Activated gamma-delta T cell treated with anti-CD3 and anti-CD28 coated beads, Interleukin-2, amount 50 U/mL, for 16 hours (primary cell): ENCODE measurements at places on chromosomes 7 and 10.

DNA sequence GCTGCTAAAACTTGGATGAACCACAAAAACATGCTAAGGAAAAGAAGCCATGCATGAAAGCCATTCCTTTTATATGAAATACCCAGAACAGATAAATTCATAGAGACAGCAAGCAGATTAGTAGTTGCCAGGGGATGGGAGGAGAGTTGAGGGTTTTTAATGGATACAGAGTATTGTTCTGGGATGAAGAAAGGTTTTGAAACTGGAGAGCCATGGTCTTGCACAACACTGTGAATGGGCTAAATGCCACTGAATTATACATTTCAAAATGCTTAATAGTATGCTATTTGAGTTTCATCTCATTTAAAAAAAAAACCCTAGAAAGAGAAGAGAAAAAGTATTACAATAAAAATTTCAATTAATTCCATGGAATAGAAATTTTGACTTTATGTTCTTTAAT is 154.3 kb downstream of the GNAT3 start:
- DNase-seq, result no peak

- no peak for DNase-seq
These were observed 8.3 kb downstream of the SLC13A4 start for GRCh38 chr7:135719688-135720087.

DNA sequence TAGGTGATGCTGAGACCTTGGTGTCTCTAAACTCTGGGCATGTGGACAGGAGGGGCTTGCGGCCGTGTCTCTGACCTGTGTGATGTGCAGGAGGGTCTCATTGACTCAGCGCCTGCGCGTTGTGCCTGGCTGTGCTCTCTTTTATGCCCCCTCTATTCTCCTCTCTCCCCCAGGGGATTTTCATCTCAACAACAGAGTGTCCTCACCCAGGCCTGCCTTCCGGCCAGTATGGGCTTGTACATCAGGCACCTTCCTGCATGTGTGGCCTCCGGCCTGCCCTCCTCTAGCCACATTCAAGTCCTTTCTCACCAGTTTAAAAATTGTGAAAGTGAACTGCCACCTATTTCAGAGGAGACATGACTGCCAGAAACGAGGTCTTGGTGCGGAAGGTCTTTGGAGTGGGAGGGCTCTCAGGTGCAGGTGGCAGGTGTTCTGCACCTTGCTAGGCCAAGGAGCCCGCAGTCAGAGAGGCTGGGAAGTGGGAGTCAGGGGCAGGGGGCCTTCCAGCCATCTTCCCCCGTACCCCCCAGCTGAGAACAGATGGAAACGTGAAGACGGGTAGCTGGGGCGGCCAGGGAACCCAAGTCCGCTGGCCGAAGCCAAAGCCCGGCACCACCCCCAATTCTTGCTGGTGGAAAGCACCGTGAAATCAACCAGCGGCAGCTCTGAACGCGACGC is 531 bp upstream of the INTS15 start:
- DNase-seq, result no peak

GRCh38 chr10:65534771-65535170 is 1391.1 kb upstream of the LRRTM3 start:
- DNase-seq, result no peak

DNA sequence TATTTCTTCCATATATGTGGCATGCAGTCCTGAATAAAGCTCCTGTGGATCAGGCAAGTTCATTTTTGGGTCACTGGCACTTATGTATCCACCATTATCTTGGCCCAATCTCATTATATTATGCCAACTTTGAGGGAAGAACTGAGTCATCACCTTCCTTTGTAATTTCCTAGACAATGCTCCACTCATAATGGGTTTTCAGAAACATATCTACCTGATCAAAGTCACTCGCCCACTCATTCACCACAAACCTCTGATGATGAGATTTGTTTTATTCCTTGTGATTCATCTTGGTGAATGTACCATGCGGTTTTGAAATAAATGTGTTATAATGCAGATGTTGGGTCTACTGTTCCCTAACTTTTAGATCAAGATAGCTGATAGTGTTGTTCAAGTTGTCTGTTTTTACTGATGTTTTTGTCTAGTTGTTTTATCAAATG is 525.8 kb downstream of the KIF20B start:
- DNase-seq, result no peak

DNA sequence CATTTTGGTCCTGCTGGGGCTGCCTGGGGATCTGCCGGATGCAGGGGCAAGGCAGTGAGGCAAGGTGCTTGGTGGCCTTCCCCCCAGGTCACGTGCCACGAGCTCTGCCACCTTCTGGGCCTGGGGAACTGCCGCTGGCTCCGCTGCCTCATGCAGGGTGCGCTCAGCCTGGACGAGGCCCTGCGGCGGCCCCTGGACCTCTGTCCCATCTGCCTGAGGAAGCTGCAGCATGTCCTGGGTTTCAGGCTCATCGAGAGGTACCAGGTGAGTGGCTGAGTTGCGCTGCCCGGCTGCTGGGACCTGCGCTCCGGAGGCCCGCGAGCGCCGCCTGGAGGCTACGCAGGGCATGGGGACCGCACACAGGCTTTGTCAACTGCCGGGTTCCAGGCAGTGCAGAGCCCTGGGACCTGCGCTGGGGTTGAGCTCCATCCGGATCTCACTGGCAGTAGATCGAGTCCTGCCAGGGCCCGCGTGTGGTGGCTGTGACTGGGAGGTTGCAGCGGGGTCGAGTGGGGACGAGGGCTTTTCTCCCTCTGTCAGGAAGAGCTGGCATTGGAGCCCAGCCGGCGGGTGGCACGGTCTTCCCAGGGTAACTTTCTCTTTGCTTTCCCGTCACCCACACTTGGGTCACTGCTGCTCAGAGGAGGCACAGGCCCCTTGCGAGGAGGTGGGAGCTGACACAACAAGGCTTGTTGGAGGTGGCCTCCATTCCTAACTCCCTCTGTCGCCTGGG is 21.7 kb downstream of the AMZ1 start:
- peak; percentile 61 for DNase-seq

DNA sequence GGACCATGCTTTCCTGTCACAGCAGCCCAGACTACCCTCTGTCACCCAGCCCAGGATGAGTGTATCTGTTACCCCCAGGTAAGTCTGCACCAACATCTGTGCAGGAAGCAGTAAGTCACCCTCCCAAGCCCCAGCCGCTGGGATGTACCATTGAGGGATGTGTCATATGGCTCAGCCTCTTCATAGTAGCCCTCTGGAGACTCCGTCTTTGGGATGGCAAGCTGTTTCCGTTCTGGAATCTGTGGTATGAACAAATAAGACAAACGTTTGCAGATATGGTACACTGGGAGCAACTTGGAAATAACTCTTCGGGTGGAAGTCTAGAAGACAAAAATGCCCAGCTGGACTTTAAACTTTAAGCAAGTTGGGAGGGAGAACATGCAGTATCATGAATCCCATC is 81.3 kb downstream of the AFAP1L2 start:
- DNase-seq, result no peak

DNA sequence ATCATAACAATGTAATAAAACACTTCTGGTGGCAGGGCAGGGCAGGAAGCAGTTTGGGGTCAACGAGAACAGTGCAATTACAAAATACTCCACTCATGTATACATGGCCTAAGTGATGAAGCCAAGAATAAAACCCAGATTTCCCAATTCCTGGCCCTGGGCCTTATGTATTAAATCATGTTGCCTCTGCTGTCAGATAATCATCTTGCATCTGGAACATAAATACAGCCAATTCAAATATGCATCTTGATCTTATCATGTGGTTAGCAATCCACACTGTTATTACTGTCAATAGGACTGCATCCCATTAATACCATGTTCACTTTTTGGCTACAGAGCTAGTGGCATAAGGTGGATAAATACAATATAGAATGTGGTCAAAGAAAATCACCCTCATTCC is 186.5 kb upstream of the SLC25A13 start:
- no peak for DNase-seq

- no peak for DNase-seq
These were observed 59.0 kb downstream of the ADCYAP1R1 start for GRCh38 chr7:31111109-31111451.

DNA sequence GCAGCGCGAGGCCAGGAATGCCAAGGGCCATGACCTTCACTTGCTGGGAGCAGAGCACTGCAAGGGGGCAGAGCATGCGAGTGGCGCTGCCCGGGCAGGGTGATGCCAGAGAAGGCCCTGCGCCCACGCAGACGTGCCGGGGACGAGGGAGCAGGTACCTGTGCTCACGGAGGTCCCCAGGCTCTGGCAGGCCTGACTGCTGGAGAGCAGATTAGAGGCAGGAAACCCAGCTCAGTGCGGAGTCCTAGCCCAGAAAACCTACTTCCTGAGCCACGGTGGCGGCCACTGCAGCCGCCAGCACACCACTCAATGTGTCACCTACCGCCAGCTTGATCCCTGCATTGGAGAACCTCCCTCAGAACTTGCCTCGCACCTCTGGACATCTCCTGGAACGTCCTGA is 148.4 kb downstream of the MAD1L1 start:
- no peak for DNase-seq

- DNase-seq, result no peak
These were observed 646.8 kb upstream of the NRP1 start for GRCh38 chr10:33981301-33981700.

DNA sequence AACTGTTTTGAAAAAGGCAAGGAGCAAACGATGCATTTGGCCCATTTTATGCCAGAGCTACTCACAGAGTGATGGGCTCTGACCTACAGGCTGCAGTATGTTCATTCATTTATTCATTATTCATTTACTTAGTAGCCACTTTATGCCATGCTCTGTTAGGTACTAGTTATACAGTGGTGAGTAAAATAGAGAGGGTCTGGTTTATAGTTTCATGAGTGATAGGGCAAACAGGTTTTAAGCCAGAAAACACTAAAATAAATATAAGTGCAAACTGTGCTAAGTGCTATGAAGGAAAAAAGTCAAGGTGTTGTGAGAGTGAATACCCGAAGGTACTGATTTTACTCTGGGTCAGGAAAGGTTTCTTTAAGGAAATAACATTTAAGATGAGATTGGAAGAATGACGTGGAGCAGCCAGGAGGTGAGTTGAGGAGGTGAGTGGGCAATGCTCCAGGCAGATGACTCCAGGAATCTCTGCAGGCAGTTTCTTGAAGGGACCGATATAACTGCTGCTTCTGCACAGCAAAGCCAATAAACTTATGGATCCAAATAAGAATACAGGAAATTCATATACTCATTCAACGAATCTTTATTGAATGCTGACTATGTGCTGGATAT is 56.9 kb upstream of the FAM133B start:
- no peak for DNase-seq

- DNase-seq, result no peak
These were observed 144.9 kb downstream of the ELAPOR2 start for GRCh38 chr7:86914551-86914950.

GRCh38 chr7:68800316-68800715 is 798.0 kb upstream of the AUTS2 start:
- no peak for DNase-seq

DNA sequence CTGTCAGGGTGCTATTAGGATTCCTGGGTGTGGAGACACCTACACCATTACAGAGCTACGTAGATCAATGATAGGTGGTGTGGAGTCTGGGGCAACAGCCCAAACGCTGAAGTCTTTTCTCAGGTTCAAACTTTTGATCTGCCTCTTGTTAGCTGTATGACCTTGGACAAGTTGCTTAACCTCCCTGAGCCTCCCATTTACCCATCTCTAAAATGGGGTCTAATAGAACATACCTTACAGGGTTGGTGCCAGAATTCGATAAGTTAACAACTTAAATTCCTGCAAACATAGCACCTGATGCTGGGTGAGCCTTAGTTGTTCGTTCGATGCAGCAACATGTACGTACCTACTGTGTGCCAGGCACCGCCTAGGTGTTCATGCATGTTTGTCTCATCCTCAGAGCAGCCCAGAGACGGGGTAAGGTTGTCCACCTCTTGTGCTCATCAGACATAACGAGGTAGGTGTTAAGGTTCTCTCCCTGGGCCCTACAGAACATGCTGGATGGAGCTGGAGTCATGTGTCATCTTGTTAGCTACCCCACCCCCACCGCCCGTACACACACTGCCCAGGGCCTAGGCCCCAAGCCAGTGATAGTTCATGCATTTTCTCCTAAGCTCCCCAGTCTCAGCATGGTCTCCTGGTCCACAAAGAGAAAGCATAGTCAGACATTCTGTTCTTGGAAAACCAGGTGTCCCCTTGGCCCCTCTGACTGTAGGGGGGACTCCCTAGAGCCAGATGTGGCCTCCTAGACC is 41.0 kb upstream of the SLC29A3 start:
- DNase-seq, result no peak

- DNase-seq, result no peak
These were observed 4.4 kb upstream of the CYREN start for GRCh38 chr7:135174941-135175340.

- DNase-seq, result no peak
These were observed 274.6 kb upstream of the HABP2 start for GRCh38 chr10:113278221-113278620.

DNA sequence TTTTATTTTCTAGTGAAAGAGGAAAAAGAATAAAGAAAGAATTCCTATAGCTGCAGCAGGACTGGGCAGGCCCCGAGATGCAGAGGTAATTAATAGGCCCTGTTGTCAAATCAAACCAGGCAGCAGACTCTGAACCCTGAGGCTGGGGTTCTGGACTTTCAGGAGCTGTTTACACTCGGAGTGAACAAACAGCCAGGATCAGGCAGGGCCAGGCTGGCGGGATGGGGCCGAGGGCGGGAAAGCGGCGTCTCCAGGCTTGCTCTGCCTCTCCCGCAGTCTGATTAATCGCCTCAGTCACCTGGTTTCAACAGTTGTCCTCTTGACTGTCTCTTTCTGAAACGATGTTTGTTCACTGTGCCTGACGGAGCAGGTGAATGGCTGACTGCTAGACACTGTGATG is 675.4 kb upstream of the FOXK1 start:
- no peak for DNase-seq

DNA sequence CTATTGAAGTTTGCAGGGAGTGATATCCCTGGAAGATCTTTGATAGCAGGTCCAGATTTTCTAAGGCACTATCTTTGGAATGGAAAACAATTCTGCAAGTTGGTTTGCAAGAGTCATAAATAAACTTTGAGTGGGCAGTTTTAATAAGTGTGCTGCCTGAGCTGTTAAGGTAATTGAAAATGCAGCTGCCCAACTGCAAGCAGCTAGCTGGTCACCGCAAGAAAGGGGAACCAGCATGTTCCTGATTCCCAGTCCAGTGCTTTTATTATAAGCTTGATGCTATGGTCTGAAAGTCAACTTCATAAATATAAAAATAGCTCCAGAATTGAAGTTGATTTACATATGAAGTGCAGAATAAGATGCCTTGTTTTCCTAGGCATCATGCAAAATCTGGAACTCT is 308.4 kb downstream of the ZNF248 start:
- DNase-seq, result no peak

DNA sequence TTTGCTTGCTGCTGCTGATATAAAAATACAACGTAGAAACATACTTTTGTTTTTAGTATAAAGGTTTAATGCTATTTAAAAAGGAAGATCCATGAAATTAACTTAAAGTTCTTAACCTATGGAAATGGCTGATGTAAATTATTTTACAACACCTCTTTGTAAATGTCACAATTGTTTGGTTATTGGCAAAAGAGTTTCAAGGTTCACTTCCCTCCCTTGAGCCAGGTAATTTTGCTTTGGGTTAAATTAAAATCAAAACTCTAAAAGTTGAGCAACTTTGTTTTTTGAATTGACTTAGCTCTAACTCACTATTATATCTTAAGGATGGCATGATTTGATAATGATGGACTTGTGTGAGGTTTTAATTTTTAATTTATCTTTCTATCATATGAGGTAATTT is 39.2 kb upstream of the CYP2C18 start:
- no peak for DNase-seq

- no peak for DNase-seq
These were observed 75.1 kb downstream of the EXOC6 start for GRCh38 chr10:92923416-92923815.

- no peak for DNase-seq
These were observed 786.6 kb downstream of the LRMDA start for GRCh38 chr10:76218035-76218434.

- DNase-seq, result no peak
These were observed 400.9 kb downstream of the SUGCT start for GRCh38 chr7:40535678-40536077.

- DNase-seq, result no peak
These were observed 136.4 kb downstream of the MLLT10 start for GRCh38 chr10:21670391-21670790.
